ENCODE measurements at places on chromosomes 12 and 14.

- no peak for DNase-seq
Observed at GRCh38 chr14:58752771-58753201, 115.0 kb downstream of the DACT1 start.

GRCh38 chr14:99164712-99165111, 107.3 kb downstream of the BCL11B start:
- DNase-seq = no peak

DNA sequence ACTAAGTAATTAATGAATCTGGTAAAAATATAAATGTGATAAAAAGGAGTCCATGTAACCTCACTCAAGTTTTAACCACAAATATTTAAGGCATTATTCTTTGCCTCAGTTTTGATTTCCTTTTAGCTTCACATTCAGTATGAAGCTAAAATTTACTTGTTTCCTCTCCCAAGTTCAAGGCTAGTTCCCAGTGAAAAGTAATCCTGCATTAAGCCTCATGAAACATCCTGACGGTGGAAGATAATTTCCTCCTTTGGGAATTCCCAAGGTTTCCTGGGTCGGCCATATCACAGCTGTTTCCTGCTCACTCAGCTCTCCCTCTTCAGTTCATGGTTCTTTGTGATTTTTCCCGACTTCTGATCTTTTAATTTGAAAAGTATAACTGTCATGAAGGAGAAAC, 1256.8 kb upstream of the FLRT2 start:
- DNase-seq = no peak

GRCh38 chr12:92111256-92111655, 34.4 kb downstream of the BTG1 start:
- DNase-seq = no peak

DNA sequence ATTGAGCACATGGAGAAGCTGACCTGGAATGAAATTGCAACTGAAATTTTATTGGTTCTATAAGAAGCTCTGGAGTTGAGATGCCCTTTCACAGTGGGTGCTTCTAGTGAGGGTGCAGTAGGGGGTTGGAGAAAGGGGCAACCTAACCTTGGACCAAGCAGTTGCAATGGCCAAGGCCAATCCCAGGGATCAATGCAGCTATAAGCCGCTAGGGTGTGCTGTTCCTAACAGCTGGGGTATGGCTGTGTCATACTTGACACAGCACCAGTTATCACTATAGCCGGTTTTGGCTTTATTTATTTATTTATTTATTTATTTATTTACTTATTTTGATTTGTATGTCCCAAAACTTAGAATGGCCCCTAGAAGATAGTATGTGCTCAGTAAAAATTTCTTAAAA, 505.9 kb downstream of the FLRT2 start:
- DNase-seq = no peak

DNA sequence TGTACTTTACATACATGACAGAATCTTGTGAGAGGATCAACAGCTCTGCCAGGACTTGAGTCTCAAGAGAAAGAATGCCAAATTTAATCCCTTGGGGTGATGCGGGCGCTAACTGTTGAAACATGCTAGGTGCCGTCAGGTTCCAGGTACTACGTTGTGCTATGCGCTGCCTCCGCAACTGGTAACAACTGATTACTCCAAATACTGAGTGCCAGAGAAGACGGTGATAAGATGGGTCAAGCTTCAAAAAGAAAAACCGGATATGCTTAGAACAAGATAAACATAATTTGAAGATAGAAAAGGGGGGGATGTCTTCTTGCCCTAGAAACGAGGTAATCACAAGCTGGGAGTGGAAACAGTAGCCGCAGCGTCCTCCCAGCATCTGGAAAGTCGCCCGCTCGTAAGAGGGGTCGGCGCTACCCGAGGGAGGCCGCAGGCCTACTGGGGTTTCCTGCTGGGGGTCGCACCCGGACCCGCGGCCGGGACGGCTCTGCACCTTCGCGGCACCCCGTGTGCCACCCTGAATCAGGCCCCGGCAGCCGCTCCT, 678 bp downstream of the ZBTB25 start:
- DNase-seq = no peak

DNA sequence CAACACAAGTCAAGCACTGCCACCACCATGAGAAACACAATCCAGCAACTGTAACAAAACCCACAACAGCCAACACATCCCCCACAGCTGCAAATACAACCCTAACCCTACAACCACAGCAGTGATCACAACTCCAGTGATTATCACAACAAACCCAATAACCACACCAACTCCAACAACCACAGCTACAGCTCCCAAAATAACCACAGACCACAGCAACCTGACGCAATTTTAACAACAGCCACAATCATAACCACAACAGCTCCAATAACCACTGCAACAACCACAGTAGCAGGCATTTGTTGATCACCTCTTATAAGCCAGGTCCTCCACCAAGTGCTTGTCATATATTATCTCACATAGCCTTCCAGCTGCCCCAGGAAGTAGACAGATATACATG, 42.2 kb upstream of the FAM181A start:
- DNase-seq = no peak

- no peak for DNase-seq
Observed at GRCh38 chr14:77682158-77682553, 25.7 kb downstream of the ALKBH1 start.

- no peak for DNase-seq
Observed at GRCh38 chr12:122167356-122167925, 6.6 kb downstream of the IL31 start.

DNA sequence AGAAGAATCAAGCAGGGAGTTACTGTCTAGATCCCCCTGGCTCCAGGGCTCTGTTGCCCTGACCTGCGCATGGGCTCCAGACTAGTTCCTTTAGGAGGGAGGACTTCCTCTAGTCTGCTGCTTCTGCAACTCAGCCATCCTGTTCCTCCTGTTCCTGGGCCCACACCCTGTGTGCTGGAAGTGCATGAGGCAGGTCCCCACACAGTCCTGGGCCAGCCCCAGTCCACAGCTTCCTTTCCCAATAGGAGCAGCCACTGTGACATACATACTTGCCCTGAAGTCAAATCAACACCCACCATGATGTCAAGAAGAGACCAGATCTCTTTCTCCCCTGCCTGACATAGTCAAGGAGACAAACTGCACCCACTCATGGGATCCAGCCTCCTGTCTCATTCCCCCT, 1.3 kb downstream of the SDR9C7 start:
- no peak for DNase-seq

DNA sequence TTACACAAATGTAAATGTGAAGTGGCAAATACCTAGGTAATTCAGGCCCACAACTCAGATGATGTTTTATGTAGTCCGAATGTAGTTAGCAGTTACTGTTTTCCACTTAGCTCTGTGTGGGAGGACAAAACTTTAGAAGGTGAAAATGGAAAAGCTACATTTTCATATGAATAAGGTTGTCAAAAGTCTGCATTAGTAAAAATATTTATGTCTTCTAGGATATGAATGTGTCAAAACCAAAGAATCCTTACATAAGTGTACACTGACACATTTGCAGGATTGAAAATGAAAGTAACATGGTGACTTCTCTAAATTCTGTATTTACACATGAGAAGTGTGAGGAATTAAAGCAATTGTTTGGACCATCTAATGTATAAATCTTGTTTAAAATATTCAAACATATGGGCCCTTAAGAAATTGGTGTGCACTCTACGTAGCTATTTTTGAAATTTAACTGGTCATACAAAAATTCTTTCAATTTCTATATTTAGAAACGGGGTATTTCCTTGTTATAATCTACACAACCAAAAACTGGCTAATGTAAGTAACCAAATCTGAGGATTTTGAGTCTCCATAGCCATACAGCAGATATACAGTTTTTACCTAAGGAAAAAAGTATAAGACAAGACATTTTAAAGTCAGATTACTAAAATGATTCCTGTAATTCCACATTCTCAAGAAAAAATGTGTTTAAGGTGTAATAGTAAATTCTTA, 5.4 kb downstream of the CDKN1B start:
- no peak for DNase-seq

GRCh38 chr12:69168363-69168762, 71.0 kb upstream of the CPSF6 start:
- DNase-seq = no peak

- no peak for DNase-seq
Observed at GRCh38 chr12:90234472-90234871, 525.8 kb upstream of the ATP2B1 start.

- no peak for DNase-seq
Observed at GRCh38 chr12:58302487-58303011, 361.2 kb downstream of the ATP23 start.

DNA sequence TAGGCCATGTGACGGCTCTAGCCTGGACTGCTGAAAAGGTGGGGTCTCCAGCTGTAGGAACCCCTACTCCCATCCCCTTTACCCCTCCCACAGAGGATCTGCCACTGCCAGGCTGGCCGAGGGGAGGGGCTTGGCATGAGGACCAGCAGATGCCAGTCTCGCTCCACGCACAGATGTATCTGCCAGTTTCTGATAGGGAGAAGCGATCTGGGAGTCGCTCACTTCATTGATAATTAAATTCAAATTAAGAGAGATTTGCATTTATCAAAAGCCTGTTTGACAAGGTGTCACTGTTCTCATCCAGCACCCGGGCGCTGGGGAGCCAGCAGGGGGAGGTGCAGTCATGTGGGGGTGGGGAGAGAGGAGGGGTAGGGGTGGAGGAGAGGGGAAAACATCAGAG, 217.6 kb upstream of the MYL2 start:
- no peak for DNase-seq

- DNase-seq = no peak
Observed at GRCh38 chr12:54442961-54443360, 23.9 kb upstream of the ITGA5 start.

DNA sequence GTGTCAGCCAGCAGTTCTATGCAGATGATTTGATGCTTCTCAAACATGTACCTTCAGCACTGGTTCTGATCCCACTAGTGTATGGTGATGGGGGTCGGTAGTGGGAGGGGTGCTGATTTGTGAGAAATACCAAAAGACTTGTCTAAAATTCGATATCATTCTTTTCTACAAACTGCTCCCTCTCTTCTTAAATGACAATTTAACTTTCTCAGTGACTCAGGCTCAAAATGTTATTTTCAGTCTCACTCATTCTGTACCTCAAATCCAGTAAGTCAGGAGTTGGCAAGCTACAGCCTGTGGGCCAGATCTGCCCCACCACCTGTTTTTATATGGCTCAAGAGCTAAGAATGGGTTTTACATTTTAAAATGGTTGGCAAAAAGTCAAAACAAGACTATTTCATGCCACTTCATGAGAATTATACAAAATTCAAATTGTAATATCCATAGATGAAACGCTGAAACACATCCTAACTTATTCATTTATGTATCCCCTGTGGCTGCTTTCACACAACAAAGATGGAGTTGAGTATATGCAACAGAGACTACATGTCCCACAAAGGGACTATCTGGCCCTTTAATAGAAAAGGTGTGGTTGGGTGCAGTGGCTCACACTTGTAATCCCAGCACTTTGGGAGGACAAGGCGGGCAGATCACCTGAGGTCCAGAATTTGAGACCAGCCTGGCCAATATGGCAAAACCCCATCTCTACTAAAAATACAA, 6.6 kb upstream of the NOP2 start:
- no peak for DNase-seq

GRCh38 chr12:3571323-3571722, 80.3 kb downstream of the PRMT8 start:
- no peak for DNase-seq

- DNase-seq = no peak
Observed at GRCh38 chr12:123356159-123356670, 8.4 kb downstream of the SBNO1 start.

GRCh38 chr12:21428241-21428640, 9.2 kb upstream of the PYROXD1 start:
- DNase-seq = no peak

DNA sequence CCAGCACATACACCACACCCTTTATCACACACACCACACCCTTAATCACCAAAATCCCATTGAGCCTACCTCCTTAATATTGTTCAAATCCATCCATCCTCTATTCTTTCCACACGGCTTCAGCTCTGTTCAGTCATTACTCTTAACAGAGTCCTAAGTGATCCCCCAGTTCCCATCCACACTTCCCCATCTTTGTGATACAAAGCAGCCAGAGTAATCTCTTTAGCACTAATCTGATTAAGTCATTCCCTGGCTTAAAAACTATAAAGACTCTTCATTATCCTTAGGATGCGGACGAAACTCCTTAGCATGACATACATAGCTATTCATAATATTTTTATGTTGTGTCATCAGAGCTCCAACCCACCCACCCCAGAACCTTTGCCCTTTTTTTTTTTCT, 14.7 kb upstream of the MFAP5 start:
- DNase-seq = no peak

DNA sequence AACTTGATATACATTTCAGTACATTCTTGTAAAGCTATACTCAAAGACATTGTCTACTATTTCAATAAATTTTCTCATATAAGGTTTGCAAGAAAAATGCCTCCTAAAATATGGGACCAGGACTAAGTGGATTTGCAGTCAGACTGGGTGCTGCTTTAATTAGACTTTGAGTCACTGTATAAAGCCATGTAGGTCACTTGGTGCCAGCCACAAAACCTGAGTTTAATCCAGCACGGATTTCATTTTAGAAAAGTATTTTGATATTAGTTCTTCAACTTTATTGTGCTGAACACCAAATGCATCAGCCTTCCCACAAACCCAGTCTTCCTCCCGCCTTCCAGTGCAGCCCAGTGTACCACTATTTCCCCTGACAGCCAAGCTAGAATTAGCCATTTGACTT, 9.9 kb upstream of the NID2 start:
- DNase-seq = no peak
